Glutamatergic neuron (in vitro differentiated cells): ENCODE measurements at places on chromosomes 1 and 21.
A peak's percentile ranks its signal among the peaks of the same experiment; 100 is the strongest.

DNA sequence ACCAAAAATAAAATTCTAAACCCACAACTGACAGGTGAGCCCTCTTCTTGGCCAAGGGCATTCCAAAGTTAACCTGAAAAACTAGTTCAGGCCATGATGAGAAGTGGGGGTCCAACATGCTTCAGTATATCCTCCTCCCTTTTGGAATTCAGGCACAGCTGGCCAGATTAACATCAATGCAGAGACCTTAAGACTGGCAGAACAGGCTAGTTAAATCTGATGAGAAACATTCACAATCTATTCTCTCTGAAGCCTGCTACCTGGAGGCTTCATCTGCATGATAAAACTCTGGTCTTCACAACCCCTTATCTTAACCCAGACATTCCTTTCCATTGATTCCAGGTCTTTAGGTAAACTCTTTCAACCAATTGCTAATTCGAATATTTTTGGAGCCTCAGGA is 26.7 kb upstream of the ZBTB8B start:
- DNase-seq: no peak

GRCh38 chr21:29168891-29169315 is 38.5 kb downstream of the MAP3K7CL start:
- DNase-seq: no peak

GRCh38 chr1:51237351-51238033 is 1.4 kb downstream of the RNF11 start:
- no peak for DNase-seq

DNA sequence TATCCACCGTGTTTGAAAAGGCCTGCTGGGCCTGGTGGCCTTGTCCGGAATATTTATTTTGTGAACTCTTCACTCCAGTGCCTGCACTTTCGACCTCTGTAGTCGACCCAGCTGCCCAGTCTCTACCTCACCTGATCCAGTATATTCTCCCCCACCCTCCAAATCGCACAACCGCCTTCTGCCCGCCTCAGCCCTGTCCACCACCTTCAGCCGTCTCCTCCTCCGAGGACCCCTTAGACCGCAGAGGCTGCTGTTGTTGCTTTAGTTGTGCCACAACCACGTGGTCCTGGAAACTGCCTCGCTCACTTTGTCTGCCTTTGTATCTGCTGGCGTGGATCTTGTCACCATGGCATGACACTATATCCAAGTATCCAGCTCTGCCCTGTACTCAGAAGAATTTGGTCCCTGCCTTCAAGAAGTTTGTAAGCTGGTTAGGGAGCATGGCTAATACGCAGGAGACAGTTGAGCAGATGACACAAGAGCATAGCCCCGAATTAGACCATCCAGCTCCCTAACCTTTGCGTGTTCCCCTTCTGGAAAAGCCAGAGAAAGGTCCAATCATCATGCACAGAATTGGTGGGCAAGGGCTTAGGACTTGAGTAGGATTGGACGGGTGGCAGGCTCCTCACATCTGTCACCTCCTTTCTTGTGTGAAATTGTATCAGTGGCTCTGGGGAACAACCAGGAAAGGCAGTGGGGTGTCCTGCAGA is 1.5 kb downstream of the PHGDH start:
- DNase-seq: no peak

DNA sequence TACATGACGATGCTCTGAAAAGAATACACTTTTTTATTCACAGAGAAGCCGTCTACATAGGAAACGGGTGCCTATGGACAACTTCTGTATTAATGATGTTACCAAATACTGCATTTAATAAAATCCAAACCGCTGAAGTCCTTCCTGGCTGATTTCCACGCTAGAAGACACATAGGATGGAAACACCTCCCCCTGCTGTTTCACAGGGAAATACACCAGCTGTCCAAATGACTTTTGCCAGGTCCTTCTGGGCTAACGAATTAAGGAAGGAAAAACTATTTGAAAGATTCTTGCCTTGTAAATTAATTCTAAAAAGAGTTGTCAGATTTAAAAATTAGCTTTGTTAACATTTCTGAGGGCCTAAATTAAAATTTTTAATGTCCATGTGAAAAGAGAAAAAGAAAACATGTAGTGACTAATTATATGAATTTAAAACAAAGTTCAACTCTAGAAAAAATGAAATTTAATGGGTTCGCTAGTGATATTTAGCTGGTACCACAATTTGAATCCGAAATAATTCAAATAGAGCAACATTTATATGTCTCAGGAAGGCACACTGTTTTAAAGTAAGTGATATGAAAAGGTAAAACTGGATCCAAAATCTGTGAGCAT is 146.0 kb downstream of the RERE start:
- DNase-seq: no peak

DNA sequence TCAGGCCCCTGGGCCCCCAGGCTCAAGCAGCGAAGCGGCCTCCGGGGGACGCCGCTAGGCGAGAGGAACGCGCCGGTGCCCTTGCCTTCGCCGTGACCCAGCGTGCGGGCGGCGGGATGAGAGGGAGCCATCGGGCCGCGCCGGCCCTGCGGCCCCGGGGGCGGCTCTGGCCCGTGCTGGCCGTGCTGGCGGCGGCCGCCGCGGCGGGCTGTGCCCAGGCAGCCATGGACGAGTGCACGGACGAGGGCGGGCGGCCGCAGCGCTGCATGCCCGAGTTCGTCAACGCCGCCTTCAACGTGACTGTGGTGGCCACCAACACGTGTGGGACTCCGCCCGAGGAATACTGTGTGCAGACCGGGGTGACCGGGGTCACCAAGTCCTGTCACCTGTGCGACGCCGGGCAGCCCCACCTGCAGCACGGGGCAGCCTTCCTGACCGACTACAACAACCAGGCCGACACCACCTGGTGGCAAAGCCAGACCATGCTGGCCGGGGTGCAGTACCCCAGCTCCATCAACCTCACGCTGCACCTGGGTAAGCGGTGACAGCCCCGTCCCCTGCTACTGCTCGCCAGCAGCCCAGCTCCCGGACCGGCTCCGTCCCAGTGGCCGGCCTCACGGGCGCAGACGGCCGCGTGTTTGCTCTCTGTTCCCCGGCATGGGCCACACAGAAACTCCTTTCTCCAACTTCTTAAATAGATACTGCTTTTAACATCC is 539 bp downstream of the LAMC1 start:
- DNase-seq: peak; percentile 74

GRCh38 chr1:42970143-42970542 is 11.5 kb upstream of the SLC2A1 start:
- DNase-seq: no peak

- no peak for DNase-seq
These were observed 50.2 kb downstream of the LAMC2 start for GRCh38 chr1:183236158-183236725.
